ENCODE measurements at places on chromosomes 1 and 21.

DNA sequence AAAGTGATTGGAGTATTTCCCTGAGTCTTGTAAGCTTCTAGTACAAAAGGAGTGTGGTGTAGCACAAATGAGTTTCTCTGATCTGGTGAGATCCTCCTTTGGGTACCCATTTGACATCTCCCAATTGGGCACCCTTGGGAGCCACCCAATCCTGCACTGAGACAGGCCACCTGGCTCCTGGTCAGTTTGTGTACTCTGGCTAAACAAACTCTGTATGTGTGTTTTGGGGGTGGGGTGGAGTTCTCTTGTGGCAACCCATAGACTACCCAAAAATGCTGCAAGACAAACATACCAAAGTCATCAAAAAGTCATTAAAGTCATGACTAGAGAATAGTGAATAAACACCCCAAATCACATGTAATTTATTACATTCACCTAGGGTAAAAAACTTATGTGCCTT, 8.4 kb upstream of the HIVEP3 start:
- DNase-seq: no peak

GRCh38 chr1:3155926-3156220, 86.9 kb downstream of the PRDM16 start:
- DNase-seq: no peak

DNA sequence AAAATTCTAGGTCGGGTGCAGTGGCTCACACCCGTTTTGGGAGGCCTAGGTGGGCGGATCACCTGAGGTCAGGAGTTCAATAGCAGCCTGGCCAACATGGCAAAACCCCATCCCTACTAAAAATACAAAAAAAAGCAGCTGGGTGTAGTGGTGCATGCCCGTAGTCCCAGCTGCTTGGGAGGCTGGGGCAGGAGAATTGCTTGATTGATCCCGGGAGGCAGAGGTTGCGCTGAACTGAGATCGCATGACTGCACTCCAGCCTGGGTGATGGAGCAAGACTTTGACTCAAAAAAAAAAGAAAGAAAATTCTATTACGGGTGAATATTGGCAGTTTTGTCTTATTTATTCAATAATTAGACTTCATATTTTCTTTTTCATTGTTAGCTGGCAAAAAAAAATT, 62.1 kb downstream of the SNX7 start:
- no peak for DNase-seq

GRCh38 chr21:46172863-46173528, 11.3 kb downstream of the SPATC1L start:
- DNase-seq: no peak

DNA sequence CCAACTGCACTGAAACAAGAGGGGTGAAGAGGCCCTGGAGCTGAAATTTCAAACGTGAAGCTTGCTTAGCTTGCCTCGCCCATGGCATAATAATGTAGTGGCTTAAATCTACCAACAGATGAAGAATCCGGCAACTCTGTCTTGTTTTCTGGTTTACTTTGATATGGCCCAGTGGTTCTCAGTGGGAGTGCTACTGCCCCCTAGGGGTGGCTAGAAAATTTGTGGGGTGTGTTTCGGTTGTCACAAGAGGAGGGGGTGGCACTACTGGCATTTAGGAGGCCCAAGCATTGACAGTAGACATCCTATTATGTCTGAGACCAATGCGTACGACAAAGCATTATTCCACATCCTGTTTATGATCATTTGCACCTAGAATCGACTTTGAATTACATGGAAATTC, 51.9 kb upstream of the C8B start:
- no peak for DNase-seq

DNA sequence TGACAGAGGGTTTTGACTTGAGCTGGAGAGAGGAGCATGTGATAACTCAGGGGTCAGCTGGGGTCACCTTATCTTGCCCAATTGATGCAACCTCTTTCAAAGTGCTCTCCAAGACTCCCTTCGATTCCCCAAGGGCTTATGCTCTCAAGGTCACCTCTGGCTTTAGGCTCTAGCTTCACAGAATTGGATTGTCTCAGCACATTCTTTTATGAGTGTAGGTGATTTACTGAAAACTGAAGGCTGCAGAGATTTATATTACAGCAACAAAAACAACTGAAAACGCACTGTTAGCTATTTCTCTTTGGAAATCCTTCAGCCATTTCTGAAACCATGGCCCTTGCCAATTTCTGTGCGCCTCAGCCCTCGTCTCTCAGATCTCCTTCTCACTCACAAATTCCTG, 34.5 kb upstream of the MAP1LC3C start:
- no peak for DNase-seq

DNA sequence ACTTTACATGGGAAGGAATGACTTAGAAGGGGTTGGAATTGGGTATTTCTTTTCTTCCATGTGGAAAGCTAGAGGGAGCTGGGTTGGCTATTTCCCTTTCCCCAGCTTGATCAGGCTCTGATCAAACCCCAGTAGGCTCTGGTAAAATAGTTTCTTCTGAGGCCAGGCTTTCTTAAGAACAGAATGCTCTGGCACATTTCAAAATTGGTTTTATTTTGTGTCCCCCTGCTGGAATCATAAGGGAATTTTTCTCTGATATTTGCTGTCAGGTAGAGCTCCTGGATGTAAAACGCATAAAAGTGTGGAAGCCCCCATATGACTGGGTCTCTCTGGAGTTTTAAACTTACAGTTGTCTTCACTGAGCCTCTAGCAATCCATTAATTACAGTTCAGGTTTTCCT, 17.1 kb upstream of the APOBEC4 start:
- no peak for DNase-seq

DNA sequence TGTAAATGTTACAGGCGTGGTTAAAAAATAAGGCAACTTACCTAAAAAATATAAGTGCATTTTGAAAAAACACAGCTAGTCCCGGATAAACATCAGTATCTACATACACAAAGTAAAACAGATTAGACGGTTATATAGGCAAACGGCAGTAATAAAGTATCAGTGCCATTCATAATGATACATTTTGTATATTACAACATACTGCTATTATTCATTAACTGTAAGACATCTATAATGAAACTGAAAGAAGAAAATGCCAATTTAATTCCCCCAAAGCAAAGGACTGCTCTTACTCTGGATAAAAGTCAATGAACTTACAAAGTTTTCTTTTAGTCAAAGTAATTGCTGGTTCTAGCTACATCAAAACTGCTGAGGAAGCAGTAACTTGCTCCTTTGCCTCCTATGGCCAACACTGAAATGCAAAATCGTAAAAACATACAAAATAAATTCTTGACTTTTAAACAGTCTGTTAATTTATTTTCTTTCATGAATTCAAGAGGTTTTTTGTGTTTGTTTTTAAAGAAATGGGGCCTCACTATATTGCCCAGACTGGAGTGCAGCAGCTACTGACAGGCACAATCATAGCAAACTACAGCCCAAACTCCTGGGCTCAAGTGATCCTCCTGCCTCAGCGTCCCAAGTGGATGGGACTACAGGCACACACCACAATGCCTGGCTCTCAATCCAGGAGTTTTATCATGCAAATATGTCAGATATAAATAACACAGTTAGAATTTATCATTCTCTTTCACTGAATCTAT, 23.9 kb downstream of the TMEM50B start:
- no peak for DNase-seq

GRCh38 chr1:97904534-97904933, 16.3 kb downstream of the DPYD start:
- DNase-seq: no peak

DNA sequence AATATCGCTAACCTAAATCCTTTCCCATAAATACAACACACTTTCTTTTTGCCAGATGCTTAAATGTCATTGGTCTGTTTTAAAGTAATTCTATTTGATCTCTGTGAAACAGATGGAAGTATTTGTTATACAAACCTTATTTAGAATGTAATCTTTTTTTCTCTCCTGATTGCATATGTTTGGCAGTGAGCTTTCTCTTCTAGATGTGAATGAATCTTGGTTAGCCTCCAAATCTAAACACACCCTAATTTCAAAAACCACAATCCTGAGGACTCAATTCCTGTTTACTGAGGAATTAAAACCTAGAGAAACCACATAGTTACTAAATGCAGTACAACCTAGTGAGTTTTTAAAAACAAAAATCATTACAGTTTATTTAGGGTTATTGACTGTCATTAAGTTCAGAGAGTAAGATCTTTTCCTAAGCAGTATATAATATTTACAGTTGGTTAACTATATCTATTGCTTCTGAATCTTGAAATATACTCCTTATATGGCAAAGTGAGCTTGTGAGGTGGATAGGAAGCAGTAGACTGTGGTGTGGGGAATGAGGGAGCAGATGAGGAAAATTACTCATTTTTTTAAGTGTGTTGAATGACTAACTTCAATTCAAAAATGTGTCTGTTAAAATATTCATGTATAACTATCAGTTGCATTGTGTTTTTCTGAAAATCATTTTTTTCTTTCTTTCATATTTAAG, 218.7 kb downstream of the FMN2 start:
- peak; percentile 16 for DNase-seq

- DNase-seq: no peak
Measured at GRCh38 chr21:41800425-41801320, 33.8 kb upstream of the RIPK4 start.

- no peak for DNase-seq
Measured at GRCh38 chr21:45064618-45065399, 9.6 kb upstream of the ADARB1 start.

- peak; percentile 45 for DNase-seq
Measured at GRCh38 chr1:205258719-205259118, 31.0 kb downstream of the TMCC2 start.

Measured in AG08396 (cell line).